HFFc6 (cell line): ENCODE measurements at places on chromosomes 6 and 20. TPM values are rescaled to one million over a fixed set of nuclear protein-coding genes. Genes with fewer than 3 reads are reported as not detected.

The LGSN gene
- total RNA-seq, result not detected in 3 replicates

- H3K4me1 ChIP-seq, result no peaks in the 10 kb centered on the region
- no peak overlapping the region for H3K27ac ChIP-seq
- no peaks in the 10 kb centered on the region for H3K36me3 ChIP-seq
- no peak overlapping the region for H3K4me3 ChIP-seq
- DNase-seq, result no peak
- H3K27me3 ChIP-seq, result peaks cover 14% of the 10 kb centered on the region
Measured at GRCh38 chr20:19605786-19606485, 152.1 kb upstream of the RIN2 start.

DNA sequence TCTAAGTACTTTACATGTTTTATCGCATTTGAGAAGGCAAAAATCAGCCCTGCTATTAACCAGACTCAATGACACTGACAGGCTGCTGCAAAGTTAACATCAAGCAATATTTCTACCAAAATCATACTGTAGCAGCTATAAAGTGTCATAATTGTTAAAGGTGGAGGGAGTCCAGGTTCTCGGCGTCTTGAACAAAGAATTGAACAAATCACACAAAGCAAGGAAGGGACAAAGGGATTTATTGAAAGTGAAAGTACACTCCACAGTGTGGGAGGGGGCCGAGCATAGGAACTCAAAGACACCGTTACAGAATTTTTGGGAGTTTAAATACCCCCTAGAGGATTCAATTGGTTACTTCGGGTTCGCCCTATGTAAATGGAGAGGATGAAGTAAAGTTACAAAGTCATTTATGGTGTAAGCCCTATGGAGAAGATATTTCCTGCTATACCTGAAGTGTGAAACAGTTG is 12.9 kb upstream of the ZNF391 start:
- no peak overlapping the region for H3K27ac ChIP-seq
- no peaks in the 10 kb centered on the region for H3K36me3 ChIP-seq
- no peaks in the 10 kb centered on the region; the same call in 1 of the 2 replicates for H3K27me3 ChIP-seq

DNA sequence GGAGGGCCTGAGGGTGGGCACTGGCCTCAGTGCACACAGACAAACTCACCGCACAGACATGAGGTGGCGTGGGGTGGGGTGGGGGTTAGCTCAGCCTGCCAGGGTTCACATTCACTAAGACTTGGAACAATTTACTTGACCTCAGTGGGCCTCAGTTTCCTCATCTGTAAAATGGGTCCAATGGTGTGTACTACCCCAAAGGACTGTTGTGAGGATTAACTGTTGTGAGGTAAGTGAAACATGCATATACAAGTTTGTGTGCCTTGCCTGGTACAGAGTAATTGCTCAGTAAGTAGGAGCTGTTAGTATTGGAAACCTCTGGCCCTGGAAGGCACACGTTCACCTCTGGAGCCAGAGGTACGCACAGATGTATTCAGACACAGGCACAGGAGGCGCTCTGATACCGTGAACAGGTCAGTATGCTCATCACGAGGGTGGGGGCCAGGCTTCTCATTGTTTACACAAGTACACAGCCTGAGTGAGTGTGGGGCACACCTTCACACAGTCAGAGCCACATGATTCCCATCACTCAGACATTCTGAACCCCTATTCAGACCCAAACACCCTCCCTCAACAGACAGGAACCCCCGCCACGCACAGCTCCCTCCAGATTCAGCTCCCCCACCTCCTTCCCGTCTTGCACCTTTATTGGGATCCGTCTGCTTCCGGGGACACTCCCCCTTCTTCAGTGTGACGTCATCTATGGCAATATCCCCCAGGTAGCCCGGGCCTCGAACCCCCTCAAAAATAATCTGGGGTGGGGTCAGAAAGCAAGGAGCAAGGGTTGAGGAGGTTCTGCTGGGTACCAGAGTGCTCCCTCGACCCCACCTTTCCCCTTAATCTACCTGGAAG is 59.9 kb downstream of the MDGA1 start:
- H3K27me3 ChIP-seq, result peaks cover 7% of the 10 kb centered on the region
- H3K4me1 ChIP-seq, result peaks cover 6% of the 10 kb centered on the region; the same call in 1 of the 2 replicates
- no peak overlapping the region for H3K27ac ChIP-seq
- DNase-seq, result no peak

DNA sequence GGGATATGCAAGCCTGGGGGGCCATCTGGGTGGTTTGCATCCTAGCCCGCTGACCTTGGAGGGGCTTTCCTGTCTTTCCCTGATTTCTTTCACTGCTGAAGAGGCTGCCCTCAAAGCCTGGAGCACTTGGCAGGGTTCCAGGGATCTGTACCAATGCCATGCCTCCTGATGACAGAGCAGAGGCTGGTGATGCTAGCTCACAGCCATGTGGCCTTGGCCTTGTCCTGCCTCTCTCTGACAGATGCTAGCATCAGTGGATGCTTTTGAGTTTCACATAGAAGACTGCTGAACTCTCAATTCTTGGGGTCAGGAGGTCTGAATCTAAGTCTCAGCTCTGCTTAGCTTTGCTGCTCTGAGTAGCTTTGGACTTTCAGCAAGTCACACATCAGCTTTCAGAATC is 21.9 kb upstream of the RREB1 start:
- H3K4me1 ChIP-seq, result peaks cover 21% of the 10 kb centered on the region
- H3K27me3 ChIP-seq, result no peaks in the 10 kb centered on the region; the same call in 1 of the 2 replicates
- no peaks in the 10 kb centered on the region for H3K36me3 ChIP-seq
- H3K27ac ChIP-seq, result no peak overlapping the region
- H3K4me3 ChIP-seq, result no peak overlapping the region
